ENCODE measurements at places on chromosomes 7 and 10.

GRCh38 chr7:47744883-47745282 is 163.0 kb upstream of the TNS3 start:
- DNase-seq, result no peak

- DNase-seq, result no peak
Measured at GRCh38 chr7:18109762-18110161, 82.1 kb upstream of the PRPS1L1 start.

DNA sequence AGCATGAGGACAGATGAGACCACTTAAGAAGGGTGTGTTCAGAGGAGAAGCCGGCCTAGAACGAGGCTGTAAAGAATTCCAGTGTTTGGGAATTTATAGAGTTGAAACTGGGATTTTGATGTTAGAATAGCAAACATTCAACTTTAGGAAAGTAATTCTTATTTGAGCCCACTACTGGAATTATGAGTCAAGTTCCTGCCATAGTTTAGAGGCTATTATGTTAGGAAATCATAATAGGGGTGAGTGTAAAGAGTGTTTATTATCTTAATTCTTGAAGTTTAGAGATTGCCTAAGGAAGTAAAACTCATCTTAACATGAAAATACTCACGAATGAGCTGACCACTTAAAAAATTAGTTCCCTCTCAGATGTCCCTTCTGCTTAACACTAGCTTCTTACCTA is 2.1 kb downstream of the CBLL1 start:
- DNase-seq, result no peak

- DNase-seq, result no peak
Measured at GRCh38 chr10:22854935-22855421, 72.9 kb upstream of the ARMC3 start.

- peak; percentile 6 for DNase-seq
Measured at GRCh38 chr7:115410972-115411686, 489.2 kb downstream of the MDFIC start.

- DNase-seq, result no peak
Measured at GRCh38 chr7:231030-231857, 38.9 kb downstream of the FAM20C start.

GRCh38 chr7:100799037-100799896 is 28.1 kb downstream of the EPHB4 start:
- peak; percentile 76 for DNase-seq

GRCh38 chr10:98029149-98030092 is 1.0 kb downstream of the CRTAC1 start:
- peak; percentile 37 for DNase-seq

DNA sequence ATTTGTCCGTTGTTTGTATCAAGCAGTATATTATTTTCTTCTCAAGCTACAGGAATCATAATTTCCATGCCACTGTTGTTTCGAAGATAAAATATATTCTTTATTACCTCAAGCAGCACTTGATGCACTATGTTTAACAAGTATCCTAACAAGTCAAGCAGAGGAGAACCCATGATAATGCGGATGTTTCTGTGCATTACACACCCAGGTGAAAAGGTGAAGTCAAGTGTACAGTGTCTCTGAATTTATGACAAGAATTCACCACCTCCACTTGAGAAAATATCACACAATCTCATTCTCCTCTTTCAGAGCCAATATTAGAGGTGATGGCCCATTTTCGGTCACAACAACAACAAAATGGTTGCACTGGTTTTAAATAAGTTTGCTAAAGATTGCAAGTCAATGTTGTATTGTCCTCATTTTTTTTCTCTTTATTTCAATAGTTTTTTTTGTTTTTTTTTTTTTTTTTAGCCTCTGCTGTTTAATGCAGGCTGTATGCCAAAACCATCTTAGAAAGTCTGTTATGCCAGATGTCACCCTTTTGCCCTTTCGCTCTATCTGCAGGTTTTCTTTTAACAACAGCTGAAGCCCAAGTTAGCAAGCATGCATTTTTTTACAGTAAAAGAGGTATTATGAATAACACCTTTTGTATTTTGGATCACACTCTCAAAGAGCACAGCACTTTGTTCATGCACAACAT is 568.7 kb upstream of the LRRN3 start:
- no peak for DNase-seq

DNA sequence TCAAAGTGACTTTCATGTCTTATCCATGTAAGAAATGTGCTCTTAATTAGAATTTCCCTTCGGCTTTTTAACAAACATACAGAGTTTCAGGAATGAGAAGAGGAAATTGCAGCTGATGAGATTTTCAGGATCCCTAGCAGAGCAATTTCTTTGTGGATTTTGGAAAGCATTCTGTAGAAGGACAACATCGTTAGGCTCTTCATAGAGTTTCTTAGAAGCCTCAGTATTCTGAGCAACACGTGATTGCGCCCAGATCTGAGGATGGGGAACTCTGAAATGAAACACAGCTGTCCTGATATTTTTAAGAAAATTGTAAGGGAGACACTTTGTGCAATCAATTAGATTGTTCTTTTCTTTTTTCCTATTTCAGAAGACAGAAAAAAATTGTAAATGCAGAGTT is 85.8 kb downstream of the LHFPL3 start:
- no peak for DNase-seq
